ENCODE measurements at places on chromosomes 7 and 10.

GRCh38 chr7:140653319-140654108 lies 12.9 kb upstream of the DENND2A start:
- DNase-seq, result peak; percentile 46

DNA sequence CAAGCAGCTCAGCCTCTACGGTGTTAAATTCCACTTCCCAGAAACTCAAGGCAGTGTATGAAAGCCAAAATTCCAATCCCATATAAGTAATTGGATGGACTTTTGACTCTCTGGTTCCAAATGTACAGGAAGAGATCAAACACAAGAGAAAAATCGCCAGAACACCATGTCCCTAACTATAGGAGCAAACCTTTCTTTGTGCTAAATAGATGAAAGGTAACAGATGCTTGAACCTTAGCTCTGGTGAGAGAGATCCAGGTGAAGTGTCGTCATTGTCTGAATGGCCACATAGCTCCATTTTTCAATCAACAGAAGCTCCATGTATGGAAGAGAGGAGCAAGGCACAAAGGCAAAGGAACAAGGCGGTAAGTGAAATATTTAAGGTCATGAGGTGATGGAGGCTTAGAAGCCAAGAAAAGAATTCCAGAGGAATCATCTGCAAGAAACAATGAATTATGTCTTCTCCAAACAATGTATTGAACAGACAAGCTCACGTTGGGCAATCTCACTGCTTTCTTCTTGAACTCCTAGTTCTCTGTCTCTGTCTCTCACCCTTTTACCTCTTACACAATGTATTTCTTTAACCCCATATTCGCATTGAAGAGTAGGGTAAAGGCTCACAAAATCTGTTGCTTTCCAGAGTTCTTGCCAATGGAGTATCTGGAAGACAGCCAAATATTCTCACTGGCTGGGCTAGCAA lies 585.1 kb downstream of the GATA3 start:
- DNase-seq, result no peak

GRCh38 chr7:140656548-140657515 lies 15.9 kb upstream of the ADCK2 start:
- DNase-seq, result peak; percentile 63

DNA sequence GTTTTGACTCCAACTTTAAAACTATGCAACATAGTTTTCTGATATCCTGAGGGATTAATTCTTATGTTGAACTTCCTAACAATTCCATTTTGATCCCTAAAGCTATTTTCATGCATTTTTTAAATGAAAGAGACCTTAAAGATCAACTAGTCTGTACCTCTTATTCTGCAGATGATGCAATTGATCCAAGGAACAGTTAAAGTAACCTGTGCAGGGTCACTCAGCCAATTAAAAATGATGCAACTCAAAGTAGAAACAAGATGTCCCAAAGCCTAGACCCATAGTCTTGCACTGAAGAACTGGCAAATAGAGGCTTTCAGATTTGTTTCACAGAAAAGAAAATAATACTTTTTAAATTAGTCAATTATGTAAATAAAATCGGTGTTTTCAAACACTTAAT lies 86.3 kb downstream of the IMMP2L start:
- DNase-seq, result no peak

- no peak for DNase-seq
These were observed 24.3 kb upstream of the LAMB1 start for GRCh38 chr7:108027239-108027638.

GRCh38 chr10:3935933-3936359 lies 150.9 kb upstream of the KLF6 start:
- DNase-seq, result no peak

DNA sequence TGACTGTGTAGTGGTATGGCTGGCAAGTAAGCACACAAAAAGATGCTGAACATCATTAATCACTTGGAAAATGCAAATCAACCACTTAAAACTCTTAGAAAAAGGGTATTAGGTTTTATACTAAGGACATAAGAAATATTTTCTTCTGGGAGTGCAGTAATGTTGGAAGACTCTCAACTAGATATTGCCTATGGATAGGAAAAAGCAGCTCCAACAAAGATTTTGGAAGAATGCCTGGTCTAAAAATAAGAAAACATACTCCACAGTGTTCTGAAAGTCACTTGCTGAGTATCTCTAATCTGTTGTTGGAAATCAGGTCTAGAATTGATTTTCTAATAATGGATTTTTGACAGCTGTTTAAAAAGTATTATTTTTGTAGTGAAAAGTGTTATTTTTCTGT lies 50.8 kb upstream of the PHYHIPL start:
- no peak for DNase-seq

DNA sequence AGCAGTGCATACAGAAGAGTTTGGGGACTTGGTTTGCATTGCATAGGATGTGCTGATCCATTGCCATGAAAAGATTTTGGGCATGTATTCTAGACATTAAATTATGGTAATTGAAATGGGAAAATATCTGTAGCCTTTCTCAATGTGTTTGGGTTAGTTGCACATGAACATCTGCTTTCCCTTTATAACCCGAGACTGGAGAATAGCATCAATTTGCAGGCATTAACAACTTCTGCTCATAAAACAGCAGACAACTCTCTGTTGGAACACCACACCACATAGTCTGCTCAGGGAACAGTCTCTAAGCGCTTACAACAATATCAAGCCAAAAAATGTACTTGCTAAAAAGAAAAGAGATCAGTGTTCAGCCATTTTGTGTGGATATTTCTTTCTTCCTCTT lies 1391.1 kb upstream of the LRRTM3 start:
- no peak for DNase-seq

GRCh38 chr10:94430701-94431100 lies 28.4 kb downstream of the TBC1D12 start:
- DNase-seq, result no peak

GRCh38 chr7:68176974-68177373 lies 1180.3 kb downstream of the TYW1 start:
- peak; percentile 24 for DNase-seq

DNA sequence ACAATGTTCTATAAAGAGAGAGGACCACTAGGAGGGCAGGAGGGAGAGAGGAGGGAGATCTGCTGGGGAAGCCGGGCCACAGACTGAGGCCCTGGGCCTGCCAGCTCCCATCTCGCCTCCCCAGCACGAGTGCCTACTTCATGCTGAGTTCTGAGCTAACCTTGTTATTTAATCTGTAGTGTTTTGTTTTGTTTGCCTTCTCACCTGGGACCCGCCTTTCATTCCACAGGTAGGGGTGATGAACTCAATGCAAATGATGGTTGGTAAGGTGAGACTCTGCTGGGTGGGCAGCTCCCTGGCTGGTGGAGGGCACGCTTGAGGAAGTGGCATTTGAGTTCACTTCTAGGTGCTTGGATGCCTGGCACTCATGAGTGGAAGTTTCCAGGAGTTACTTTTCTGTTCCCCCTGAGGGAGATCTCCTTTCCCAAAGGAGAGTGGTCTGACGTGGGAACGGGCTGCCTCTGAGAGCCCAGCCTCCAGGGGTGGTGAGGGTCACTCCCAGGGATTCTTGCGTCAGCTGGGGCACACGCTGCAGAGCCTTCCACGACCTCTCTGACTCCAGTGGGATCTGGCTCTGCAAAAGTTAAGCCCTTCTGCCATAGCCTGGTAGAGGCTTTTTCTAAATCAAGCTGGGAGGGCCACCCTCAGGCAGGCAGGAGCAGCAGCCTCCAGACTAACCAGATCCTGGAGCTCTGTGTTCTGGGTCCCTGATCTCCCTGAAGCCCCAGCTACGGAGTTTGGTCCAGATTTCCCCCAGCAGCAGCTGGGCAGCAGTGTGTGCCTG lies 22.4 kb downstream of the UBTD1 start:
- DNase-seq, result no peak

GRCh38 chr7:27244488-27245123 lies 2.0 kb downstream of the EVX1 start:
- DNase-seq, result no peak

DNA sequence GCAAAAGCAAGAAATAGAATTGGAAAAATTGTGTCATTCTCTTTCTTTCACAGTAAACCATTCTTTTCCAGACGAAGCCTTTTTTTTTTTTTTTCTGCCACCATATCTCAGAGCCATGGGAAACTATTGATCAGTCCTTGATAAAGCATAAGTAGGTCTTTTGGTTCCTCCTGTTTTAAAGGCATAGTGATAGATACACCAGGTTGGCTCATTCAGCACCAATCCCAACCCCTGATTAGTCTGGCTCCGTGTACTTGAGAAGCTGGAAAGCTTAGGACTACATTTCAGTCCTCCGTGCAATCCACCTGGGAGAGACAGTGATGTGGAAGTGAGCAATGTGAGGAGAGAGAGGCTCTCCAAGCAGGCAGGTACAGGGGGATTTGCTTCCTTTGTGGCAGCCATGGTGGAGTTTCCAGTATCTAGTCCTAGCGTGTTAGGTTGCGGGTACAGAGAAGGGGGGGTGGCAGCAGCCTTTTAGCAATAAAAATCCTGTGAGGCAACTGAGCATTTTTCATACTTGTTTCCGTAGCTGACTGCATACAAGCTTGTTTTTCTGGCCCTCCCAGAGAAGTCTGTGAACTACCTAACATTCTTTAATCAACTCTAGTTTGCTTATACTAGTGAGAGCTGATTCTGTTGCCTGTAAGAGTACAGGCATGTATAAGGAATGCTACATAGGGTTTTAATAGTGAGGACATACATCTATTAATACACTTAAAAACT lies 127.4 kb upstream of the CTTNBP2 start:
- no peak for DNase-seq

DNA sequence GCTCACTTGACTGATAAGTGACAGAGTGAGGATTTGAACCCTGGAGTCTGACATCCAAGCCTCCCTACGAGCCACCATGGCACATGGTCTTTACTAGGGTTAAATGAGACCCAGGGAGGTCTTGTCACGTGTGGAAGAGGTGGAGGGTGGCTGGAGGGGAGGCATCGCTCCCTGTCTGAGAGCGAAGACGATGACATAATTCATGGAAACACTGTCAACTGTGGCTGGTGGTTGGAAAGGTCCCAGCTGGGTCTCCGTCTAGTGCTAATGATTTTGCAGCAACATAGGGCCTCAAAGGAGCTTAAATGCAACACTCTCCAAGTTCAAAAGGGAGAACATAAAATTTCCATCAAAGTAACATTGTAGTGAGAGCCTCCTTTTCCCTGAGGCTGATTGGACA lies 99.9 kb upstream of the BAIAP2L1 start:
- DNase-seq, result no peak

DNA sequence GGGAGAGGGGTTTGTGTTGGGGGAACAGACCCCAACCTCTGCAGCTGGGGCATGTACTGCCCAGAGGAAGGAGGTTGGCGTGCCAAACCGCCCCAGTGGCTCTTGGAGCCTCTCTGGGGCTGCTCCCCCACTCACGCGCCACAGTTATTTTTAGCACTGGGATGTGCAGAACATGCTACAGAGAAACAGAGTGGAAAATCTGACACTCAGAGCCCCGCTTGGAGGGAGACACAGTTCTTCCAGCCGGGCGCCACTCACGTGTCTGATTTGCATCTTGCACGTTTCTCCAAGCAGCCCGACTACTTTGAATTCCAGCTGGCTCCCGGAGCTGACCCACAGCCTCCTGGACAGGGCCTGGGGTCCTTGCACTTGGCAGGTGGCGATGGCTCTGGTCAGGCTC lies 182.0 kb downstream of the RPS24 start:
- DNase-seq, result peak; percentile 56

- DNase-seq, result peak; percentile 89
These were observed 7.3 kb upstream of the KLHDC10 start for GRCh38 chr7:130063036-130063435.

DNA sequence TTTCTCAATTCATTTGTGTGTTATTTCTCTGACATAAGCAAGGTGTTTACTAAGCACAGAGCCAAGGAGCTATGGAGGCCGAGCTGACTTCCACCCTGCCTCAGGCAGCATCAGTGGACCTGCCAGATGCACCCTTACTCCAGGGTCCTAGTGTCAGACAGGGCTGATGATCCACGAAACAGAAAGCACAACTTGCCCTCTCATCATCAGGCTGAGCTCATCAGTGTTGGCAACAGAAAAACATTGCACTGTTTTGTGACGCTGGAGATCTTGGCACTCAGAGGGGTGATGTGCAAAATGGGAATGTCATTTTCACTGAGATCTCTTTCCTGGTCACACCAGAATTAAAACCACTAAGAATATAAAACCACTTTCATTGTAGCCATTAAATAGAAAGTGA lies 201.8 kb downstream of the GLI3 start:
- DNase-seq, result no peak

DNA sequence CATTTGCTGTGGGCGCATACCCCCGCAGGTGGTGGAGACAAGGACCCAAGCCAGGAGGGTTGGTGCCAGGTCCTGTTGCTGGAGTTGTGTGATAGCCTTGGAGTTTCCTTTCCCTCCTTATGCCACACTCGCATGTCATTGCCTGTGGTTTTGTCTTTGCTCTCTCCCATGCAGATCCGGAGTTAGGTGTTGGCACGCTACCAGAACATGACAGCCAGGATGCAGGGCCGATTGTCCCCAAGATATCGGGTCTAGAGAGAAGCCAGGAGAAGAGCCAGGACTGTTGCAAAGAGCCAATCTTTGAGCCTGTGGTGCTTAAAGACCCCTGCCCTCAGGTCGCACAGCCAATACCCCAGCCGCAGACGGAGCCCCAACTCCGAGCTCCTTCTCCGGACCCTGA lies 369.2 kb upstream of the GALNT17 start:
- DNase-seq, result no peak

DNA sequence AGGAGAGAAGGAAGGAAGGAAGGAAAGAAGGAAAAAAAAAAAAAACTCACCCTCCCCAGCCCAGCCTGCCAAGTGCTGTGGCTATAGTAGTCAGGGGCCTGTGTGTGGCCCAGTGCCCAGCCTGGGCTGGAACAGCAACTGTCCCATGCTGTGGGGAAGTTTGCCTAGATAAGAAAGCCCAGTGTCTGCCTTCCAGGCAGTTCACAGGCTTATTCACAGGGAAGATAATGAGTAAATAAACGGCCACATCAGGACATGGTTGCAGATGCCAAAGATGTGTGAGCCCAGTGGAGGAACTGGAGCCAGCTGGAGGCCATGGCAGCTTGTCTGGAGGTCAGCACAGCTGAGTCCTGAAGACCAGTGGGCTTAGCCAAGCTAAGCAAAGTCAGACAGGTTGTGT lies 132.4 kb upstream of the FOXK1 start:
- DNase-seq, result no peak

DNA sequence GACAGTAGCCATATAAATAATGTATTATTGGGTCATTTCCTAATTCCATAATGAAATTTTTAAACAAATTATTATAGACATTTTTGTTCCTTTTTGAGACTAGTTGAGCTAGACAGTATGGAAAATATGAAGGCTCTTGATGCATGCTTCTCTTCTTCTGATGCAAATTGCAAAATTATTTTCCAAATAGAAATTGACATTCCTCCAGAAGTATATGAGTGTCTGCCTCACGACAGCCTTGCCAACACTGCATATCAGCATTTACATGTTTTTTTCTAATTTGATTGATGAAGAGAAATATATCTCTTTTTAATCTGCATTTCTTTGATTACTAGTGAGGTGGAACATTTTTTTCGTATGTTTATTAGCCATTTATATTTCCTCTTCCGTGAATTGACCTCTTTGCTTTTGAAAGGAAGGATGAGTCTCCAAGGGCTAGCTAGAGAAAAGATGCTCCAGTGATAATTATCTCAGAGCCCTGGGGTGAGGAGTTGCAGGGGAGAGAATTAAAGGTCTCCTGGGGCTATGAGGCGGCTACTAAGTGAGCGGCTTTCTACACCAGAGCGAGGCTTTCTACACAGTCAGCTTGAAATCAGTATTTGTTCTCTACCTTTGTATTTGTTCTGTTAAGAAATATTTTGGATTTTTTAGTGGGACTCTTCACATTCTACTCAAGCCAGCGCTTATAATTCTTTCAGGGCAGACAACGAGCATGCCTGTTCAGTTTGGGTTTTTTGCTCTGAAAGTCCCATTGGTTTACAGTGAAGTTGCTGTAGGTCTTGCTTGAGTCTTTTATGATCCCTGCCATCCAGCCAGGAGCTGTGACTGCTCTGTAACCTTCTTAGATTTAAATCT lies 712.2 kb upstream of the GALNT17 start:
- DNase-seq, result no peak
